NCI-H2081 (cell line): ENCODE measurements at places on chromosomes 12 and 14.

GRCh38 chr14:71060825-71061455 is 153.7 kb downstream of the PCNX1 start:
- no peak for DNase-seq

- DNase-seq: no peak
Observed at GRCh38 chr12:70785896-70786295, 134.6 kb downstream of the PTPRR start.

GRCh38 chr14:89618811-89619551 is 201.9 kb upstream of the FOXN3 start:
- peak; percentile 67 for DNase-seq

DNA sequence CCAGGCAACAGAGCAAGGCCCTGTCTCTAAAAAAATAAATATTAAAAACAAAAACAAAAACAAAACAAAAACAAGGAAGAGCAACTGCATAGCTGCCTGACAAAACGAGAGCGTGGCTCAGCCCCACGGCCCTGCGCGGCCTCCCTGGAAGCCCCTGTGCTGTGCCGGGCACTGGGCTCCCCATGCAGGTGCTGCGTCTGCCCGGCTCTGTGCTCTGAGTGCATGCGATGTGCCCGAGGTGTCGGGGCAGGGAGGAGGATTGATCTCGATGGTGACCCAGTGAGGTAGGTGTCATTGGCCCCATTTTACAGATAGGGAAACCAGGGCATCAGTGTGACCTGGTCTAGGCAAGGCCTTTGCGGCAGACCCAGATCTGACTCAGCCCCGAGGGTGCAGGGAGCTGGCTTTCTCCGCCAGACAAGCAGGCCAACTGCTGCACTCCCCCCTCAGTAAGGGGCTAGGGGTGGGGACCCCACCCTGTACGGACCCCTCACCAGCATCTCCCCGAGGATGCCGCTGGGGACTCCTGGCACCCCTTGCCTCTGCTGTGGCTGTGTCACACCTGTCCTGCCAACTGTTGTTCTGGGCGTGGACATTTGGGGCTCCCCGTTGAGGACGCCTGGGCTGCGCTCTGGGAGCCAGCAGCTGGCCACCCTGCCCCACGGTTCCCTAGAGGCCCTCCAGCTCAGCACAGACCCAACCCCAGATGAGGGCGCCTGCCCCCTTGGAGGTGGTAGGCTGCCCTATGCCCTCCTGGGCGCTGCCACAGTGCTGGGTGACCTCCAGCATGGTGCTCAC is 15.3 kb downstream of the GPR132 start:
- no peak for DNase-seq

- no peak for DNase-seq
Observed at GRCh38 chr12:121590476-121591143, 9.8 kb upstream of the KDM2B start.

DNA sequence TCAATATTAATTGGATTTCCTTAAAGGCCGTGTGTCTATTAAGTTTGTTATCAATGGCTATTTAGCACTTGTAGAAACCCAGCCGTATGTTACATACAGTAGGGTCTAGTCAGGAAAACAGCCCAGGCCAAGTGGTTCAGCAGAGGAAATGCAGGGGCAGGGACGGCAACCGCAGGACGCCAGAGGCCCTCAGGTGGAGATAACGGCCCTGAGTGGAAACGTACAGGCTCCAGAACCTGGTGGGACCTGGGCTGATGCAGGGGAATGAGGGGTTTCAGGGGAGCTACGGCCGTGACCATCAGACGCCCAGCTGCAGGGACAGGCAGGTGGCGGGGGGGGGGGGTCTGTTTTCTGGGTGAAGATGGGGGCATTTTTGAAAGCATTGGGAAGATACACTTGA is 3.7 kb upstream of the ANKLE2 start:
- DNase-seq: no peak

- no peak for DNase-seq
Observed at GRCh38 chr12:59193476-59194050, 273.3 kb upstream of the LRIG3 start.

- DNase-seq: peak; percentile 68
Observed at GRCh38 chr14:28242895-28243294, 523.7 kb upstream of the FOXG1 start.

- DNase-seq: no peak
Observed at GRCh38 chr12:132491138-132491663, 1.2 kb downstream of the FBRSL1 start.

DNA sequence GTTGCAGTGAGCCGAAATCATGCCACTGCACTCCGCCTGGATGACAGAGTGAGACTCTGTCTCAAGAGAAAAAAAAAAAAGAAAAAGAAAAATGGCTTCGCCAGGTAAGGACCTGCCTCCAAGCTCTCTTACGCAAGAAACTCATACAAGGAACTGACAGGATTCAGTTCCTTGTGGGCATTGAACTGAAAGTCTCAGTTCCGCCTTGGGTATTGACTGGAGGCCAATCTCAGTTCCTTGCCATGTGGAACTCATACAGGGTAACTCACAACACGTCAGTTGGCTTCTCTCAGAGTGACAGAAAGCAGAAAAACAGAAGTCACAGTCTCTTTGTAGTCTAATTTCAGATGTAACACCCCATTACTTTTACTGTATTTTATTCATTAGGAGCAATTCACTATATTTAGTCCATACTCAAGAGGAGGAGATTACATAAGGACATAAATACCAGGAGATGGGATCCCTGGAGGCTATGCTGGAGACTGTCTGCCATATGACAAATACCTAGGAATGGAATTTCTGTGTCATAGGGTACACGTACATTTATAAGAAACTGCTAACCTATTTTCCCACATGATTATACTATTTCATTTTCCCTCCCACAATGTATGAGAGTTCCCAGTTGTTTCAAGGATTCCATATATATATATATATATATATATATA is 11.4 kb upstream of the NOPCHAP1 start:
- DNase-seq: no peak

GRCh38 chr14:33505963-33506329 is 444.9 kb downstream of the EGLN3 start:
- no peak for DNase-seq

DNA sequence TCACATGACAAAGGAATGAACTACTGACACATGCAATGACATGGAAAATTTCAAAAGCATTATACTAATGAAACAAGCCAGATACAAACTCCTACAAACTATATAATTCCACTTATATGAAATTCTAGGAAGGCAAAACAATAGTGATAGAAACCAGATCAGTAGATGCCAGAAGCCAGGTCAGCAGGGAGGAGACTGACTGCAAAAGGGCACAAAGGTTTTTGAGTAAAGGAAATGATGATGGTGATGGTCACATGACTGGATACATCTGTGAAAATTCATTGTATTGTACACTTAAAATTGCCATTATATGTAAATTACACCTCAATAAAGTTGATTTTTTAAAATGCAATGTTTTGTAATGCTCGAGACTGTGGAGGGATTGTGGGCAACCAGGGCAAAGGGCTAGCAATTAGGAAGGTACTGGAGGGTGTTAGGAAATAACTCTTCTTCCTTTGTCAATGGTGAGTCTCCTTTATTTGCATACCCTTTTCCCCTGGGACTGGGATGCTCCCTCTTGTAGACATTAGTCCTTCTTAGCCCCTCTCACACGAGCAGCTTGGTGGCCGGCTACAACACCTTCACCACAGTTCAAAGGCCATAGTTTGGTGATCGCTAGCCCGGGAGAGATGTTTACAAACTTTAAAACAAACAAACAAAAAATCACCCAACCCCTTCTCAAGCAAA is 6.7 kb upstream of the PRPF40B start:
- no peak for DNase-seq

GRCh38 chr14:49160983-49161382 is 425.2 kb downstream of the RPS29 start:
- DNase-seq: no peak

GRCh38 chr14:74635847-74636246 is 23.8 kb upstream of the LTBP2 start:
- no peak for DNase-seq

- no peak for DNase-seq
Observed at GRCh38 chr12:105977236-105977635, 161.5 kb downstream of the NUAK1 start.

GRCh38 chr14:100193417-100194357 is 34.2 kb upstream of the DEGS2 start:
- DNase-seq: no peak

DNA sequence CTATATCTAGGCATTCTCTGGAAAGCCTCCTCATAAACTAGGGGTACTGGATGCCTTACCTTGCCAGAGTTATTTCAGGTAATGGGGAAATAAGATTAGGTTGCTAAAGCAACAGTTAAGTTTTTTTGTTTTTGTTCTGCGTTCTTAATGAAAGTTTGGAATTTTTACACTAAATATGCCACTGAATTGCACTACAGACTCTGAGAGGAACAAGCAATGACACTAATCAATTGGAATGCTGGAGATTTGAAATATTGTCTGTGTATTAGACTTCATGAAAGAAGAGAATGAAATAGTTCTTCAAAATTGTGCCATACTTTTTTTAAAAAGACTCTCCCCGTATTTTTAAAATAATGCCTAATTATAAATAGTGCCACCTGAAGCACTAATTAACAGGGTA is 287.8 kb downstream of the NAV3 start:
- DNase-seq: no peak

DNA sequence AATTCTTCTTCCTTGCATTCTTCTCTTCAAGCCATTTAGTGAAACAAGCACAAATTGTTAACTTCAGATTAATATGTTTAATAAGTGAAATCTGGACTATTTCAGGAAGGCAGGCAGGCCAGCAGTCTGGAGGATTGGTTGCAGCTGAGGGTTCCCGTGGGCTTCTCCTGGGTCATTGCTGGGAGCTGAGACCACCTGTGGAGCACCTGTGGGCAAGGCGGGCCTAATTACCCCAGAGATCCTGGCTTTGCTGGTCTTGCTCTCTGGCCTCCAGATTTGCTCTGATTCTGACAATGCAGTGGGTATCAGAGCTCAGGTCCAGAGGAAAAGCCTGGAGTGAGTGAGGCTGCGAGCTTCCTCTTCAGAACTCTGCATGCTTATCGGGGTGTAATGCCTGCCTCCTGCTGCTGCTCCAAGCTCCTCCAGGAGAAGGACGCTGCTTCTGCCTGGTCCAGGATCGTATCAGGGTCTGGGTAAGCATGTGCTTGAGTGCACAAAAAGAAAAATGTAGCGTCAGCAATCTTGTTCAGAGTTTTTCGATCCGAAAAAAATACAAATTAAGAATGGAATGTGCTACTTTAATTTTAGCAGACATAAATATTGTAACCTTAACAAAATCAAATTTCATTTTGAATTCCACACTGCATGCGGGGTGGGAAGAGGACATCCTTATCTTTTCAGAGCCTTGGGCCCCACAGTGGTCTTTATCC is 93.8 kb downstream of the TMEM30B start:
- DNase-seq: no peak
